ENCODE measurements at places on chromosomes 1 and 21. TPM values are rescaled to one million over a fixed set of nuclear protein-coding genes. Genes with fewer than 3 reads are reported as not detected.

DNA sequence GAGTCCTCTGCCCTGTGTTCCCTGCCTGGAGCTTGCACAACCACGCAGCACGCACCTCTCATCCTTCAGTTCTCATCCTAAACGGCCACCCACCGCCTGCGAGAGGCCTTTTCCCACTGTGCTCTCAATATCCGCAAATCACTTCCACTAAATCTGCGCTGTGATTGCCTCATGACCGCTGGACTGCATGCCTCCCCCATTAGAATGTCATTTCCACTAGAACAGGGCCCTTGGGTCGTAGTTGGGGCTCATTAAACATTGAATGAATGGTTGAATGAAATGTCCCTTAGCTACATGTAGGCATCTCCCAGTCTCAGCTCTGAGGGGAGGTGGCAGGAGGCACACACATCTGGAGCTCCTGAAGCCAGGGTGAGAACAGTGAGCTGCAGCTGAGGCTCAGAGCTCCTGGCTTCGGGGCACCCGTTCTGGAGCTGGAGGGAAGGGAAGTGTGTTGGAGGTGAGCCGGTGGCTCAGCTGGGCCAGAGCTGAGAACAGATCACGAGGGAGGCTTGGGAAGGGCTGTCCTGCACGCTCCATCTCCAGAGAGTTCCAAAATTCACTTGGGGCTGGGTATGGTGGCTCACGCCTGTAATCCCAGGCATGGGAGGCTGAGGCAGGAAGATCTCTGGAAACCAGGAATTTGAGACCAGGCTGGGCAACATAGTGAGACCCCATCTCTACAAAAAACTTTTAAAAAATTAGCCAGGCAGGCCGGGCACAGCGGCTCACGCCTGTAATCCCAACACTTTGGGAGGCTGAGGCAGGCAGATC, 30.4 kb downstream of the TMEM201 start:
- no peak for DNase-seq

DNA sequence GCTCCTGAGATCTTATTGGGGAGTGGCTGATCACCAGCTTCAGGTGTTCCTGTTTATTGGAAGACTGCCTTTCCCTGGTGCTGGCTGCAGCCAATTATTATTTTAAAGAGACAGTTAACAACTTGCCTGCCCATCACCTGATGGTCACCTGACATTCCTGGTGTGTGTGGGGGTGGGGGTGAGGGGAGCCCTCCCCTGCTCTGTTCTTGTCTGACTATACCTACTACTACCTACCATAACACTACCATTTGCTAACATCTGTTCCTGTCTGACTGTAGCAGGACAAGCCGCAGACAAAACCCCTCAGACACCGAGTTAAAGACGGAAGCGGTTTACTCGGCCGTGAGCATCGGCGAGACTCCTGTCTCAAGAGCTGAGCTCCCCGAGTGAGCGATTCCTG, 54.9 kb upstream of the NBPF3 start:
- no peak for DNase-seq

The DRAXIN gene
- 0.07 TPM for total RNA-seq

- DNase-seq = no peak
These were observed 6.9 kb downstream of the PLPP3 start for GRCh38 chr1:56572334-56573050.

DNA sequence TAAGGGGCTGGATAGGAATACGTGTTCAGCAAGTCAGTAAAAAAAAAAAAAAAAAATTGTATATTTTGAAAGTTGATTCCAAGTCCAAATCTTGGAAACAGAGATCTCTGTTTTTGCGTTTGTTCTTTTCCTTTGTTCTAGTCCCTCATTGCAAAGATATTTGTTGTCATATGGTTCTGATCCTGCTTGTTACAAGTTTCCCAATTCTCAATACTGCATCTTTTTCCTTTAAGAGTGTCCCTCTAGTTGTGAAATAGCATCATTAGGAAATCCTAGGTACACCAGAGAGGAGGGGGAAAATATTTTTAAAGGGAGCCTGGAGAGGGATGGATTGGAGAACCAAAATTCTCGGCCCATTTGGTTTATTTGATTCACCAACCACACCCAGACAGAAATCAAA, 152.2 kb upstream of the C1orf105 start:
- DNase-seq = no peak

Data from mammary epithelial cell (primary cell).